ENCODE measurements at places on chromosomes 6 and 20. TPM values are rescaled to one million over a fixed set of nuclear protein-coding genes. Genes with fewer than 3 reads are reported as not detected.

Gene CLDN20
- not detected for total RNA-seq

DNA sequence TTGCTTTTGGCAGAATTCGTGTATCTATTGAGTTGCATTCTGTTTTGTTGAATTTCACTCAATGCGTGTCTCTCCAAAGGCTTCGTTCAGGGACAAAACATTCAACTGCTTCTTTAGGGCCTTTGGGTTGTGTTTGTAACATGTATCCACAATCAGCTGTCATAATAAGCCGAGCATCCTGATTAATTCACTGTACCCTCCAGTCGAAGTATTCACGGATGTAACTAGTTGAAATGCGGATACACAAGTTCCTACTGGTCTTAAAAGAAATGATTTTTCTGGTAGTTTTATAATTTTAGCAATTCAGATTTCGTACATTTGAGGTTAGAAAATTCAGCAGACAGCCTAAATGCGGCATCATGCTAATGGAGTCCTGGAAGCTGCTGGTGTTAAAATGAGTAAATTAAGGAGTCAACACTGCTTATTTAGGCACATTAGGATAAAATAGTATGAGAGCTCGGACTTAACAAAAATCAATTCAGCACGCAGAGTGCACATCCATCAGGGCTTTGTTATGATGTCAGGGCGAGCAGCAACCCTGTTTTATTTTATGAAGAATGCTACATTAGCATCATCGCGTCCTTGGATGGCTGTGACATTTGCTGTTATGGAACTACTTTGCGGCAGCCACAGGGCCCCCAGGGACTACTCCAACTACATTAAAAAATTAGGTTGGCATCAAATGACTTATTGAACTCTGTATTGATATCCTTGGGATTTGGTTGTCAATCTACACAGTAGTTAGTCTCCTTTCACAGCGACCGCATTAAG, 489.3 kb upstream of the FLRT3 start:
- DNase-seq: no peak
- H3K27ac ChIP-seq: no peak overlapping the region
- no peaks in the 10 kb centered on the region for H3K4me1 ChIP-seq
- no peak overlapping the region for H3K4me3 ChIP-seq

DNA sequence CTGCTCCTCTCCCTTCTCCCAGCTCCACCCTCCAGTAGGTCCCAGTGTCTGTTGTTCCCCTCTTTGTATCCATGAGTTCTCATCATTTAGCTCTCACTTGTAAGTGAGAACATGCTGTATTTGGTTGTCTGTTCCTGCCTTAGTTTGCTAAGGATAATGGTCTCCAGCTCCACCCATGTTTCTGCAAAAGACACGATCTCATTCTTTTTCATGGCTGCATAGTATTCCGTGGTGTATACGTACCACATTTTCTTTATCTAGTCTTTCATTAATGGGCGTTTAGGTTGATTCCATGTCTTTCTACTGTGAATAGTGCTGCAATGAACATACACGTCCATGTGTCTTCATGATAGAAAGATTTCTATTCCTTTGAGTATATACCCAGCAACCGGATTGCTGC, 136.6 kb downstream of the MYLK4 start:
- H3K27me3 ChIP-seq: no peaks in the 10 kb centered on the region
- H3K36me3 ChIP-seq: no peaks in the 10 kb centered on the region
- H3K27ac ChIP-seq: no peak overlapping the region

- no peaks in the 10 kb centered on the region for H3K36me3 ChIP-seq
- no peaks in the 10 kb centered on the region for H3K4me1 ChIP-seq
- H3K27me3 ChIP-seq: no peaks in the 10 kb centered on the region
- no peak overlapping the region for H3K4me3 ChIP-seq
- no peak for DNase-seq
Measured at GRCh38 chr6:74671558-74672025, 534.3 kb downstream of the COL12A1 start.

DNA sequence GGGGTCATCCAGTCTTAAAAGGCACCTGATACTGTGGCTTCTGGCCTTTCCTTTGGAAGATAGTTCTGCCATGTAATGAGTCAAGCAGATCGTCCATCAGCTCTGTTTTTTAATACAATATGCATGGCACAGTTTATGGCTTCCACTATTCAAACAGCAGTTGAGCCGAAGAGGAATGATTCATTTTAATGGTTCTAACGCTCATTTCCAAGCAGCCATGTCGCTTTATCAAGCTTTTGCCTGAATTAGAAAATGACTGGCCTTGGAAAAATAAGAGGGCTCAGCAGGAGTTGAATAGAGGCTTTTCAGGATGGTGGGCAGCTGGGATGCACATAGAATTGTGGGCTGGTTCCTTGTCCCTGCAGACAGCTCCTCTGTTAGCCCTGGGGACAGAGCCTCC, 138.1 kb downstream of the SOBP start:
- no peaks in the 10 kb centered on the region for H3K4me1 ChIP-seq
- H3K36me3 ChIP-seq: no peaks in the 10 kb centered on the region
- no peak overlapping the region for H3K4me3 ChIP-seq
- no peak overlapping the region for H3K27ac ChIP-seq

Measured in uterus (tissue), 4 donors.